Esophagus mucosa (tissue), 1 donor: ENCODE measurements at places on chromosomes 4 and X. TPM values are rescaled to one million over a fixed set of nuclear protein-coding genes. Genes with fewer than 3 reads are reported as not detected.

Gene SPATA18
- 11.9 TPM for total RNA-seq

Gene SH3D19
- 31.6 TPM for total RNA-seq

Gene PCDH19
- total RNA-seq: 0.64 TPM

Gene DUSP9
- 0.76 TPM for total RNA-seq

Gene AMER1
- total RNA-seq: 3.6 TPM

Gene ITGB1BP2
- total RNA-seq: 0.56 TPM

Gene MAP3K15
- not detected for total RNA-seq

Gene RBMXL3
- not detected for total RNA-seq
